ENCODE measurements at places on chromosomes 2 and 18.

GRCh38 chr2:100895402-100895801, 75.5 kb downstream of the NPAS2 start:
- DNase-seq, result no peak

- no peak for DNase-seq
Measured at GRCh38 chr2:16763056-16763455, 97.4 kb upstream of the CYRIA start.

DNA sequence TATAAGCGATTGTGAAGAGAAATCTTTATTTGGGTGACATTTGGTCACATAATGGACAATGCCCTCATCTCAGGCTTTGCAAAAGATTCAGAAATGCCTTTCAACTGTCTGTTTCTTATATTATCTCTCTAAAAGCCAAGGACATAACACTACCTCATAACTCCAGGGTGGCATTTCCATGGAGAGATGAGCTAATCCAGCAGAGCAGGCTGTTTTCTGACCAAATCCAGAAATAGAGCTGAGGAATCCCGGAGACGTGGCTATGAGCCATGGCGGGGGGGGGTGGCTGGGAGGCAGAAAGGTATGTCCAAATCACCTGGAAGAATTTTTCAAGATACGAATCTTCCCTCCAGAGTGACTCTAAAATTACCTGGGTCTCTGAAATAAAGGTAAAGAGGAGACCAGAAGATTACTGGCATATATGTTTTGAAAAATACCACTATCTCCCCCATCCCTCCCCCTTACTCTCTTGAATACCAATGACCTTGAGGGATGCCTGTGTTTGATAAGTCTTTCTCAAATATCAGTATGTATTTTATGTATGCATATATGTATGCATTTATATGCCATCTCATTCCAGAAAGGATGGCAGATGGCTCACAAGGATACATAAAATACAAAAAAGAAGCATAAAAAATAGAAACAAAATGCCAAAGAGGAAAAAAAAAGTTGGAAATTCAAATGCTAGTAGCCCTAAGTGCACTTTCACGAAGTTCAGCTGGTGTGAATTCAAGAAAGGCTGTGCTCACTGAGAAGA, 296.0 kb upstream of the MGAT5 start:
- DNase-seq, result no peak

GRCh38 chr18:62621546-62621945, 93.8 kb upstream of the PHLPP1 start:
- peak; percentile 28 for DNase-seq

- DNase-seq, result no peak
Measured at GRCh38 chr2:134465228-134466105, 211.6 kb downstream of the MGAT5 start.

- no peak for DNase-seq
Measured at GRCh38 chr2:230951396-230951795, 26.4 kb upstream of the GPR55 start.

GRCh38 chr2:109463891-109464290, 149.9 kb downstream of the SEPTIN10 start:
- no peak for DNase-seq

DNA sequence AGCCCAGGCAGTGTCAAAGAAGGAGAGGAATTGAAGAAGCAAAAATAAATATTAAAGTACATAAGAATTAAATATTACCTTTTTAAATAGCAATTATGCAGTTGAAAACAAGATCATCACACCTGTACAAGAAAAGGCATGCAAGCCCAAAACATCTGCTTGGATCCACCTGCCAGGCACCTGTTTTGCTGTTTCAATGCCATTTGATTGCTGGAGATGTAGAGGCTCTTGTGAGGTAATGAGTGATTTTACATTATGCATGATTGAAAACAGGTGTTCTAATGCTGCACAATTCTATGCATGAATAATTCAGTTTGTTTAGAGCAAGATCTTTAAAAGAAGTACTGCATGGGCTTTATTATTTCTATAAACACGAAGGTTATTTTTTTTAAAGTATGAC, 700.6 kb upstream of the ZEB2 start:
- DNase-seq, result peak; percentile 5

DNA sequence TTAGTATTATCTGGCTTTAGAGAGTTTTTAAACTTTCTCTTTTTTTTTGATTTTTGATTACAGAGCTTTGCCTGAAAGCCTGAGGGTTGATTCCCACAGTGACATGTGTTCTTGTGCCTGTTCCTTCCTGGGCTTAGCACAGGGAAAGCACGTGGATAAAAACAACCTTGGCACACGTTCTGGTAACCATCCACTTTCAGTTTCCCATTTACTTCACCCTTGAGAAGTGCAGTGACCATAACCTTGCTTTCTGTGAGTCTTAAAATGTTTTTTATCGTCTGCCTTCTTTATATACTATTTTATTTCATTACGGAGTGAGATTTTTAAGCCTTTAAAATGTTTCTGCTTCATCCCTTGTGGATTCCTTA, 11.5 kb downstream of the CD226 start:
- DNase-seq, result peak; percentile 13

DNA sequence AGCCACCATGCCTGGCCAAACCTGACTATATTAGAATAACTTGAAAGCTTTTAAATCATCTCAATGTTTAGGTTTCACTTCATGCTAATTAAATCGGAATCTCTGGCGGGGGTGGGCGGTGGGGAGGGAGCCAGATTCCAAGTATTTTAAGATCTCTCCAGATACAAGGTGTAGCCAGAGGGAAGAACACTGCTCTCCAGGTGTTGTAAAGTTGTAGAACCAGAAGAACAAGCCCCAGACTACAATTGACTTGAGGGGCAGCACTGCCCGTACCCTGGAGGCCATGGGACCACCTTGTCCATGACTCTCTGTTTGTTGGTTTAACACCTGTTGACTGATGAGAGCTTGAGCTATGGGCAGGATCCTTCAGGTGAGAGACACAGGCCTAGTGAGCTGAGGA, 33.1 kb upstream of the GTF2A1L start:
- no peak for DNase-seq

DNA sequence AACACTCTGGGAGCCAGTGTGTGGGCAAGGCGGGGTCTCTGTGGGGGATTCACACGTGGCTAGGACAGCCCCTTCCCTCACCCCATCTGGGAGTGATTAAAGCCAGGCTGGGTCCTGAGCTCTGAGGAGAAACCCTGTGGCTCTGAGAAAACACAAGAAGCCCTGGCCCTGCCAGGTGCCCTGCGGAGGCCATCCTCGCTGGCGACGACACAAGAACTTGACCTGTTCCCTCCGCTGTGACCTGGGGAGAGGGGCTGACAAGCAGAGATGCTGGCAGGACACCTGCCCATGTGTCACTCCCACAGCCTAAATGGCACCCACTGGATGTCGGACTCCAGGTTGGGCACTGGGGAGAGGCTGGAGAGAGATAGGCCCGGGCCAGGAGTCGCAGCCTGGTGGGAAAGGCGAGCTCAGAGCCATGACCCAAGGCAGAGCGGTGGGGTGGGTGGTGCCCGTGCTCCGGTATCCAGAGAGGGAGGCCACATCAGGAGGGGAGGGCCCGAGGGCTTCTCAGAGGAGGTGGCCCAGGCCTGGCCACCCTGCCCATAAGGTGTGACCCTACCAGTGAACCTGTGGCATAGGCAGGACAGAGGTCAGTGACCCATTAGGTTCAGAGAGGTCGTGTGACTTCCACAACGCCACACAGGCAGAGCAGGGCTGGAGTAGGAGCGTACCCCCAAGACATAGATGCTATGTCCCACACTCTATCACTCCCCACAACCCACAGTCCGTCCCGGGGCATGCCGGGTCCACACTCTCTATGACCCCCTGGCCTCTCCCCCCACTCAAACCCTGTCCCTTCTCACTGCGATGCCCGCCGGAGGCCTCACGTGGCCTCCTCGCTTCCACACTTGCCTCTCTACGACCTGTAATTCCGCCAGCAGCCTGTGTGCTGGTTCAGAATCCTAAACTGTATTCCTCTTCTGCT, 59.4 kb upstream of the HPCAL1 start:
- DNase-seq, result no peak

- no peak for DNase-seq
Measured at GRCh38 chr2:100683231-100683630, 120.4 kb downstream of the PDCL3 start.

DNA sequence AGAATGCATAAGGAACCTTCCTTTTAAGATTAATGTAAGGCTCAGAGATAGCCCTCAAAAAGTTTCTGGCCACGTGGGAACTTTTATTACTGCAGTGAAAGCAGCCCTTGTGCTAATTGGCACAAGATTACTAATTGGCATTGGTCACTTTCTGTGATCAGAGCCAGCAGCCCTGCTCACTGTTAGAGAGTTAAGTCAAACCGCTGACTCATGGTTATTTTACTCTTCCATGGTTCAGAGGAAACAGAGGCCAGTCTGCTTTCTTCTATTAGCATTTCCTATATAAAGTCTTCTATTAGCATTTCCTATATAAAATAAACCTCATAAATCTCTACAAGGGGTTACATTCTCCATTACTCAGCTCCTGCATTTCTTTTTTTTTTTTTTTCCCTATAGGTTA, 1.5 kb upstream of the SLC35G4 start:
- DNase-seq, result peak; percentile 3

DNA sequence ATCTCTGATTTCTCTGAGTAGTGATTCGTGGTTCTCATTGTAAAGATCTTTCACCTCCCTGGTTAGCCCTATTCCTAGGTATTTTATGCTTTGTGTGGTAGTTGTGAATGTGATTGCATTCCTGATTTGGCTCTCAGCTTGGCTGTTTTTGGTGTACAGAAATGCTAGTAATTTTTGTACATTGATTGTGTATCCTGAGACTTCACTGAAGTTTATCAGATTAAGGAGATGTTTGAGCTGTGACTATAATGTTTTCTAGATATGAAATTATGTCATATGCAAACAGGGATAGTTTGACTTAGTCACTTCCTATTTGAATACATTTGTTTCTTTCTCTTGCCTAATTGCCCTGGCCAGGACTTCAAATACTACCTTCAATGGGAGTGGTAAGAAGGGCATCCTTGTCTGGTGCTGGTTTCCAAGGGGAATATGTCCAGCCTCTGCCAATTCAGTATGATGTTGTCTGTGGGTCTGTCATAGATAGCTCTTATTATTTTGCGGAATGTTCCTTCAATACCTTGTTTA, 251.9 kb upstream of the ZNF804A start:
- DNase-seq, result no peak

DNA sequence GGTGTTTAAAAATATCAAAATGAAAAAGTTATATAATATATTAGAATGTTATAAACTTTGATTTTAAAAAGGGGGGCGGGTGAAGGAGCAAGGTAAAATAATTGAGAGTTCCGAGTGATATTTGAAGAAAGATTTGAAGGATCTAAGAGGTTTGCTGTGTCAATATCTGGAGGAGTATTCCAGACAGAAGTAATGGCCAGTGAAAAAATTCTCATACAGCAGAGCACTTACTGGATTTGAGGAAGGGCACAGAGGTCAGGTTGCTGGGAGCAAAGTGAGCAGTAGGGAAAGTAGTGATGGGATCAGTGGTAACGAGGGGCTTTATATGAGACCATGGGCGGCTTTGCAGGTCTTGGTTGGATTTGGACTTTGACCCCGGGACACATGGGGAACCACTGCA, 531.5 kb downstream of the ADCYAP1 start:
- no peak for DNase-seq

GRCh38 chr2:142869461-142870106, 7.9 kb upstream of the KYNU start:
- no peak for DNase-seq

DNA sequence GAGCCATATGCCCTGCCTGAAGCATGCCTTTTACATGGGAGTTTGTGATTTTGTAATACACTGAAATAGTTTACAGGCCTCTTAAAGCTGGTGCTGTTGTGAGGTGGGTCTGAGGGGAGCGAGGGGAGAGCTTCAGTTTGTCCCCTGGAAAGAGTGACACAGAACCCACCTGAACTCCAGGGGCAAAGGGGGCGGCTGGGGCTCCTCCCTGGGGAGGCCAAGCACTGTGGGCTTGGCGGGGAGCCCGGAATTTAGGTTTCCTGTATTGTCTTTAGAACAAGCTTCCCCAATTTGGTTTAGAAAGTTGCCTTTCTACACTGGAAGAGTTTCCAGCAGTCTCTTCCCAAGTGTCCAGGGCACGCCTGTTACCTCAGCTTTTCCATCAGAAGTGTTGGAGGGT, 75.7 kb downstream of the VAPA start:
- peak; percentile 10 for DNase-seq

GRCh38 chr2:217622205-217623060, 380.4 kb downstream of the TNS1 start:
- DNase-seq, result peak; percentile 18

GRCh38 chr2:231355508-231356465, 39.7 kb upstream of the B3GNT7 start:
- DNase-seq, result no peak

DNA sequence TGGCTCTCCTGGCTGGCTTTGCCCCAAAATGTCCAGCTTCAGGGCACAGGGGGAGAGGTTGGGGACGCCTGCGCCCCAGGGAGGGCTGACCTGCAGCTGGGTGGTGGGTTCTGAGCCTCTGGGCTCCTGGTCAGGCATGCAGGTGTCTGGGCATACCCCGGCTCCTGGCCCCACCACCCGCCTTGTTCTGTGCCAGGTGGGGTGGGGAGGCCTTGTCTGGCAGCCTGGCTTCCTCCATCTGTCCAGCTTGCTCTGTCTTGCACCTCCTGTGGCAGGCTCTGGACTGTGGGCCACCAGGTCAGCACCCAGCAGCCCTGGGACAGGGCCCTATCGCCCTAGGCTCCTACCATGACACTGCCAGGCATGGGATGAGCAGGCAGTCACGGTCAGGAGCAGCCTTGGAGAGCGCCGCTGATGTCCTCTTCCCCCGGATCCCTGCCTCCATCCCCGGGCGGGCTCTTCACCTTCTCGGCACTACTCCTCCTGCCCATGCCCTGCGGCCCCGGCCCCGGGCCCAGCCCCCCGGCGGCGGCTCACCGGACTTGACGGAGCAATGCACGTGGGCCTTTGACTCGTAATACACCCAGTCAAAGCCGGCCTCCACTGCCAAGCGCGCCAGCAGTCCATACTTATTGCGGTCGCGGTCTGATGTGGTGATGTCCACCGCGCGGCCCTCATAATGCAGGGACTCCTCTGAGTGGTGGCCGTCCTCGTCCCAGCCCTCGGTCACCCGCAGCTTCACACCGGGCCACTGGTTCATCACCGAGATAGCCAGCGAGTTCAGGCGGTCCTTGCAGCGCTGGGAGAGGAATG, 3.6 kb downstream of the IHH start:
- no peak for DNase-seq

DNA sequence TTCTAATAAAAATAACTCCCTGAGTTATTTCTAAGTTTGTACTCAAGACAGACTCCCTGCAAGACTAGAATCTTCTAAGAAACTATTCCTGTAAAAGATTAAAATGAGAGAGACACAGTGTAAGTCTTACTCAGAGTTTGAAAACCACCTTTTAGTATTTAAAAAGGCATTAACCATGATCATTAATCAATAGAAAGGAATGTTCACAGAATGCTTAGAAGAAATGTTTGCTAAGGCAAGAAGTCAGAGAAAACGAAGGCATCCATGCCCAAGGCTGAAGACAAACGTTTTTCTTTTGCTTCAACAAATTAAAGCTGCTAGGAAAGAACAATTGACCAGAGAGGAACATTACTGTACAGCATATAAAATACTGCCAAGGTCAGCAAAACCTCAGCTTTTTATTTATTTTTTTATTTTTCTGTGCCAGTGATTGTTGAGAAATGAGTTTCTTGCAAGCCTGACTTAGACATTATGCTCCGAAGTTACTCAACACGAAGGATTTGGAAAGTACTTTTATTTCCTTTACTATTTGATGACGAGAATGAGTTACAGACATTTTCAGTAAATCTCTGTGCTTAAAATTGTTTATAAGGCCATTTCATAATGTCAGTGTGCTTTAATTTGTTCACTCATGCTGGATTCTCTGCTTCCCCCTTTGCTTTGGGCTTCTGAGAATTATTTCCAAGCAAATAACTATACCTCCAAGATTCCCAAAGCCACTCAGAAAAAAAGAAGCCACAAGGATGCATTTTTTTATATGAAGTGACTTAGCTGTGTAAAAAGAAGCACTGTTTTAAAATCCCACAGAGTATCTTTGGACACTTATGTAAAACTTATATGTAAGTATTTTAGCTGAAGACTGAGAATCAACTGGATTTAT, 20.5 kb downstream of the RND3 start:
- peak; percentile 87 for DNase-seq
